ENCODE measurements at places on chromosomes 5 and 9.

DNA sequence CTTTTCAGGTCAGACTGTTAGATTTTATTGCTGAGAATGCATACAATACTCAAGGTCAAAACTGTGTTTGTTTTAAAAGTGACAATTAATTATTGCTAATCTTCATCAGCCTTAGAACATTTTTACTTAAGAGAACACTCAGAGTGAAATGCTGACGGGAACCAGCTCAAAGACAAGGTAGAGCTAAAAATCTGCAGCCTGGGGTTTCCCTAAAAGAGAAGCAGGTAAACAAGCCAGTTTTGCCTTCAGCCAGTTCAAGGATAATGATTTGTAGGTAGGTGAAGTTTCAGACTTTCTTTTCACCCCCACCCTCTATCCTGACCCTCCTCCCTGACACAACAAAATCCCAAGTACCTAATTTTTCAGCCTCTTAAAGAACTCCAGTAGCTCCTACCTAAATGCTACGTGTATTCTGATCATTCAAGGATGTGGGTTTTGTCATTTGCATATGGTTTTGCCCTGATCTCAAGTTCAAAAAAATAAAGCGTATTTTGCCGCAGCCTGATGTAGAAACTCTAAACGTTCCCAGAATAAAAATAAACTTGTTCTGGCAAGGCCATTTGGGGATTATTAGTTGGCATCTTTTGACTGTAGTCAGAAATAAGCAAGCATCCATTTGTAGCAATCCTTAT, 407.2 kb downstream of the EFNA5 start:
- DNase-seq, result no peak

DNA sequence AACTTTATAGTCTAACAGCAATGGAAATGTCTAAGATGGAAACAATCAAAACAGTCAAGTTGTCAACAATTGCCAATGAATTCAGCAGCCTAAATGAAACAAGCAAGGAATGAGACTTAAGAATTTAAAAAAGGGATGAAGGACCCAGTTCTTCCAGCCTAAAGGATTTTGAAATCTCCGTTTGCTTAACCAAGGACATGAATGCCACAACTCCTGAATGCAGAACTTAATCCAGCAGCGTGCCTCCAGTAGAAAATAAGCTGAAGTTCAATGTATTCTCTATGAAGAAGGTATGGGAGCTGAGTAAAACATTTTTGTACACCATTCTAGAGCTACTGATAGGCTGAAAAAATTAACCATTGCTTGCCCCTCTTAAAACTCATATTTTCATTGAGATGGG, 411.3 kb downstream of the ARHGEF28 start:
- no peak for DNase-seq

- DNase-seq, result no peak
These were observed 82.2 kb upstream of the GABRP start for GRCh38 chr5:170701334-170701733.

DNA sequence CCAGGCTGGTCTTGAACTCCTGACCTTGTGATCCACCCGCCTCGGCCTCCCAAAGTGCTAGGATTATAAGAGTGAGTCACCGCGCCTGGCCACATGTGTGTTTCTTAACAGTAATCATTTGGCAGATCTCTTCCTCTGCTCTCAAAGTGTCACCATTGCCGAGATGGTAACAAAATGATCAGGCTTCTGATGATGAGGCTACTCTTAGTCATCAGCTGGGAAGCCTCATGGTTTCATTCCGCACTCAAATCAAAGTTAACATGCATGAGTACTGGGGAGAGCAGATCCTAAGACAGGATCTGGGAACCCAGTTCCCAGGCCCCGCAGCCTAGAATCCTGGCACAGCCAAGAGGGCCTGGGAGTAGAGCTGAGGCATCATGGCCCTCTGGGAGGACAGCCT, 27.4 kb downstream of the BARHL1 start:
- peak; percentile 79 for DNase-seq

GRCh38 chr5:56852228-56853000, 37.1 kb downstream of the MAP3K1 start:
- DNase-seq, result peak; percentile 72

GRCh38 chr5:40680741-40681362, 1.1 kb downstream of the PTGER4 start:
- DNase-seq, result peak; percentile 54

All from choroid plexus epithelial cell (primary cell).